Dermis microvascular lymphatic vessel endothelial cell (primary cell): ENCODE measurements at places on chromosomes 7 and 10. TPM values are rescaled to one million over a fixed set of nuclear protein-coding genes. Genes with fewer than 3 reads are reported as not detected.

DNA sequence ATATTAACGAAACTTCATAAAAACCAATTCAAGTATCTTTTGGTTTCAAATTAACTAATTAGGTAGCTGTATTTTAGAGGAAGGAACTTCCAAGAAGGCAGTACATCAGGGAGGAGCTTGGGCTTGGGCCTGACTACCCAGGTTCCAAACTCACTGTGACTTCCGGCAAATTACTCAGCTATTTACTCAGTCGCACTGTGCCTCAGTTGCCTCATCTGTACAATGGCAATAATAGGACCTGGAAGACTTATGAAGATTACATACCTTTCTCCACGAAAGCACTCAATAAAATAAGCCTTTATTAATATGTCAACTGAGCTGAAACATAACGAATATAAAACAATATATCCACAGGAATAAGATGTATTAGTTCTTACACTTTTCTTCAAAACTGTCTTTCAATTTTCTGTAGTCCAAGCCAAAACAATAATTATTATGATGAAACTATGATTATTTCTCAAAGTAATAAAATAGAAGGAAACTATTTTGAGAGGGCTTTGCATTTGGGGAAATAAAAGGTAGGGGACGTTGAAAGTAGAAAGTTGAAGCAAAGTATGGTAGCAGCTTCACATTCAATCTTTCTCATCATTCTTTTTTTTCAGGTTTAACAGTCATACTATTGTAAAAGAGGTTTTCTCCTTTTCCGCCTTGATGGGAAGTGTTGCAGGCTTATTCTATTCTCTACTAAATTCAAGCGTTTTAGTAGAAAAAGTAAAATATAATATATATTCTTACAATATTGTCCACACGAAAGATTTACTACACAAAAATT, 10.5 kb upstream of the EBLN1 start:
- DNase-seq, result no peak

Gene RET
- total RNA-seq, result 0.26 and 2.9 TPM in 2 replicates

Gene CDK14
- 0.89 and 1.2 TPM in 2 replicates for total RNA-seq

GRCh38 chr7:14576578-14576977, 326.0 kb downstream of the DGKB start:
- no peak for DNase-seq

Gene SHLD2
- total RNA-seq, result 17.6 and 18.1 TPM in 2 replicates

Gene CDK13
- 26.7 and 38.2 TPM in 2 replicates for total RNA-seq

DNA sequence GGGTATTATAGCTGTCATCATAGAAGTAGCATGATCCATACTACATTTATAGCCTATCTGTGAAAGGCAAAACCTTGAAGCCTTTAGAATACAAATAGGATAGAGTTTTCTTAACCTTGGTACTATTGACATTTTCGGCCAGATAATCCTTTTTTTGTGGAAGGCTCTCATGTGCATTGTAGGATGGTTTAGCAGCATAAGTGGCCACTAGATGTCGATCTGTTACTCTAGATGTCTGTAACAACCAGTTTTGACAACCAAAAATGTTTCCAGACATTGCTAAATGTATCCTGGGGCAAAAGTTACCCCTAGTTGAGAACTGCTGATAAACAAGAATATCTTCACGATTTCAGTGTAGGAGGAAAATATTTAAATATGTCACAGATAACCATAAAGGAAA, 319.4 kb upstream of the GALNT17 start:
- DNase-seq, result no peak

DNA sequence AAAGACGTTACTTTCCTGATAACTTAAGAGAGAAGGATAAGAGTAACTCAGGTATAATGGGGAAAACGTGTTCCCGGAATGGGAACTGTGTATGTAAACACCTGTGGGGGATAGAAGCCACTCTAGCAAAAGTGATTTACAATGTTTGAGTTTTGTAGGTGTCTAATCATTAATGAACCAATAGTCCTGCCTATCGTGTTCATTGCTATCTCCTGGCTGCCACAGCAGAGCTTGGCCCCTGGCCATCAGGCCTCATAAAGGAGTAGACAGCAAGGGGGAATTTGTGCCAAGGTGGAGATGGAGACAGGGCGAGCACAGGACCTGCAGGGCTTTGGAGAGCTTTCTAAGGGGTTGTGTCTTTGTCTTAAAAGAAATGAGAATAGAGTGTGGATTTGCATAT, 102.1 kb downstream of the GAD2 start:
- no peak for DNase-seq

- DNase-seq, result no peak
Measured at GRCh38 chr10:124144536-124144935, 51.1 kb upstream of the CHST15 start.

Gene ZNF365
- not detected in 2 replicates for total RNA-seq

DNA sequence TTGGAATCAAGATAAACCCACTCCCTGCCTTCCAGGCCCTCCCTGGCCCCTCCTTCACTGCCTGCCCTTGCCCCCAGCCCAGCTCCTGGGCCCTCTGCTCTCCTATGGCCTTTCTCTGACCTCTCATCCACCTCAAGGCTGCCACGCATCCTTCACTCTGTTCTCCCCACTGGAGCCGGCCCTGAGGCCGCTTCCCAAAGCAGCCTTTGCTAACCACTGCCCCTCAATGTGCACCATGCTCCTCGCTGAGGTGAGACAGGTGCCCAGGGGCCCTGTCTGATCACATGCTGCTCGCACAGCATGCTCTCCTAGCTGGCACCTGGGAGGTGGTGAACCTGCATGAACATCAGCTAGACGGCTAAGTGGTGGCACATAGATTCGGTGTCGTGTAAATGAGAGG, 138.5 kb upstream of the RET start:
- no peak for DNase-seq

GRCh38 chr10:88933564-88933963, 19.0 kb downstream of the ACTA2 start:
- no peak for DNase-seq

- peak; percentile 86 for DNase-seq
Measured at GRCh38 chr7:5596046-5596895, 172.6 kb upstream of the TNRC18 start.

- DNase-seq, result no peak
Measured at GRCh38 chr10:30580676-30581075, 48.9 kb downstream of the LYZL2 start.

Gene COL13A1
- total RNA-seq, result 0.76 and 4.7 TPM in 2 replicates

DNA sequence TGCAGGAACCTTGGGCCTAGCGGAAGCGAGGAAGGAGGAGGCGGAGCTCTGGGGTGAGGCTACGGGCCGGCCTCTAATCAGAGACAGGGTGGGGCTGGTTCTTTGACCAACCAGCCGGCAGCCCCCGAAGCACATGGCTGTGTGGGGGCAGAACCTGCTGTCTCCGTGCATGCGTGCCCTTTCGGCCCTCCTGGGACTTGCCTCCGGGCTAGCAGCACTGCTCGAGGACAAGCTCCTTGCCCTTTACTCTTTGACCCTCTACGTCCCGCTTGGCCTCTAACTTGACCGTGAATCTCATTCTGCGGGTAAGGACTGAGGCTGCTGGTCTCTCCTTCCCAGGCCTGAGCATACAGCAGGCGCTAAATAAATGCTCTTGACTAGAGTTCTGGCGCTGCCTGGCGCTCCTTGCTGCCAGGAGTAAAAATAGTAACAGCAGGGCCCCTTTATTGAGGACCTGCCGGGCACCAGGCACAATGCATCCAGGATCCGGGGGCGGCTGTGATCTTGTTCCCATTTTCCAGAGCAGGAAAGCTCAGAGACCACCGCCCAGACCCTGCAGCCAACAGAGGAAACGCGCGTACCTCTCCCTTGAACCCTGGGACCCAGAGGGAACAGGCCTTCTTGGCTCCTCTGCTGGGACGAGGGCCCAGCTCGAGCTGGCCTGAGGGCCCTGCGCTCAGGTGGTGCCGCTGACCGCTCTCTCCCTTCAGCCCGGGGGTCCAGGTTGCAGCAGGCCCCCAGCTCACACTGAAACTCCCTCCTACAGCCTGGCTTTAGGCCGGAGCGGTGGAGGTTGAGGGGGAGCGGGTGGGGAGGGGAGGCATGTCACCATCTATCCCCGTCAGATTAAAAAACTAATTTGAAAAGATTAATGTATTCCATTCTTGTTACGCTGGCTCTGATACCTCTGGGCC, 2.7 kb upstream of the COMTD1 start:
- DNase-seq, result no peak

DNA sequence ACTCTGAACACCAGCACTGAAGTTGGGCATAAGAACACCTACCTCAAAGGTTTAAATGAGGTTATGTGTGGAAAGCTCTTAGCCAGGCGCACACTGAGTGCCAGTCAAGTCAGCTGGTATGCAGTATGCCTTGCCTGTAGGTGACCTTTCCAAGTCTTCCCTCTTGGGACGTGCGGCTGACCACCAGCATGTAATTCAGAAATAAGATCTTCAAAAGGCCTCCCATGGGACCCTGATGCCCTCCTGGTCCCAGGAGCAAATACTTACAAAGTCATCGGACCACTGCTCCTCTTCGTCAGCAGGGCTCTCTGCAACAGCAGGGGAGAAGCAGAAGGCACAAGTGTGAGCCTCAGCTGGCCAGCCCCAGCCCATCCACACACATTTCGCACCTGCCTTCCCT, 40.8 kb downstream of the BLNK start:
- no peak for DNase-seq

DNA sequence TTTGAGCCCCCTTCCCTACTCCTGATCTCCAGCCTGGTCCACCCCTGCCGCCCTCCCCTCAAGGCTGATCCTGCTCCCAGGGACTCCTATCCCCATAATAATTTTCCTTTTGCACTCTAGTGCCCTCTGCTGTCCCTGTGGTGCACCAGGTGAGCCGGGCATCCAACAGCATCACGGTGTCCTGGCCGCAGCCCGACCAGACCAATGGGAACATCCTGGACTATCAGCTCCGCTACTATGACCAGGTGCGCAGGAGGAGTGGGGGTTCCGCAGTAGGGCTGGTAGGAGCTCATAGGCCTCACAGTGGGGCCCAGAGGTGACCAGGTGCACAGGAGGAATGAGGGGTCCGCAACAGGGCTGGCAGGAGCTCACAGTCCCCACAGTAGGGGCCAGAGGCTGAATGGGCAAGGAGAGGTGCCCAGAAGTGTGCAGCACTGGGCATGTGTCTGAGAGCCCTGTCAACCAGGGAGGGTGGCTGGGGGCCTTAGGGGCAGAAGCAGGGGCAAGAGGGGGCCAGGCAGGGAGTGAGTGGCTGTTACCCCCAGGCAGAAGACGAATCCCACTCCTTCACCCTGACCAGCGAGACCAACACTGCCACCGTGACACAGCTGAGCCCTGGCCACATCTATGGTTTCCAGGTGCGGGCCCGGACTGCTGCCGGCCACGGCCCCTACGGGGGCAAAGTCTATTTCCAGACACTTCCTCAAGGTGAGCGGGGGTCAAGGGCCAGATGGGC, 11.7 kb downstream of the EPHB6 start:
- DNase-seq, result peak; percentile 31

DNA sequence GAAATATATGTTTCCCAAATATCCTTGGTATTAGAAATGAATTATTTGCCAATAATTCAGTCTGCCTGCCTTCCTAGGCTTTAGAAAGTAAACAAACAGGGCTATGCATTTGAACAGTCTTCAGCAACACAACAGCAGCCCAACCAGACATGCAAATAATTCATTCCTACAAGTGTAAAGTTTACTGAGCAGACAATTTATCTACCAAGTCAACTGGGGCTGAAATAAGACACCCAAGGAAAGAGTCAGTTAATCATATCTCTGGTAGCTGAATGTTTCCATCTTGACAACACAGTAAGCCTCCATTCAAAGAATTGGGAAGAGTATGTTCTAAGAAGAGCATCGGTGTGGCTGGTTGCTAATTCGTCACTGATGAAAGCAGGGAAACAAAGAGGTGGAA, 38.4 kb downstream of the AIFM2 start:
- DNase-seq, result no peak

GRCh38 chr7:130114776-130115175, 44.4 kb downstream of the KLHDC10 start:
- no peak for DNase-seq

Gene NPSR1
- total RNA-seq, result not detected in 2 replicates

Gene FAM237B
- total RNA-seq, result not detected in 2 replicates

Gene DKK1
- total RNA-seq, result 11.8 and 12.7 TPM in 2 replicates

Gene FAM25G
- not detected in 2 replicates for total RNA-seq
